ENCODE measurements at places on chromosomes 3 and 15.

- DNase-seq, result no peak
Measured at GRCh38 chr3:14522129-14522691, 17.9 kb downstream of the GRIP2 start.

DNA sequence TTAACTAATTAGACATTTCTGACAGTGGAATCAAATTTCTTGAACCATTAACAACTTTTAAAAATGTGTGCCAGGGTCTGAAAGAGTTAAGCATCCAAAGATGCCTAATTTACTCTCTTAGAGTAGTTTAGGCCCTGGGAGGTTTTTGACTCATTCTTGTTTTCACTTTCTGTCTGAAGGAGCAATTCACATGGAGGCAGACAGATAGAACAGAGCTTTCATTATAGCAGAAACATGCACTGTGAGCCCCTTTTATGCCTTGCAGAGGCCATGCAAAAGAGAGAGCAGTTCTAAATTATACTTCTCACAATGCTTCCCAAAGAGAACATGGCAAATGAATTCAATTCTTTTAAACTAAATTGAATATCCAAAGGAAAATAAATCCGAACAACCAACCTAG lies 554.8 kb downstream of the MFSD1 start:
- no peak for DNase-seq

GRCh38 chr15:82999905-83000671 lies 11.4 kb downstream of the C15orf40 start:
- peak; percentile 40 for DNase-seq

- DNase-seq, result no peak
Measured at GRCh38 chr15:31606931-31607497, 280.4 kb downstream of the KLF13 start.

DNA sequence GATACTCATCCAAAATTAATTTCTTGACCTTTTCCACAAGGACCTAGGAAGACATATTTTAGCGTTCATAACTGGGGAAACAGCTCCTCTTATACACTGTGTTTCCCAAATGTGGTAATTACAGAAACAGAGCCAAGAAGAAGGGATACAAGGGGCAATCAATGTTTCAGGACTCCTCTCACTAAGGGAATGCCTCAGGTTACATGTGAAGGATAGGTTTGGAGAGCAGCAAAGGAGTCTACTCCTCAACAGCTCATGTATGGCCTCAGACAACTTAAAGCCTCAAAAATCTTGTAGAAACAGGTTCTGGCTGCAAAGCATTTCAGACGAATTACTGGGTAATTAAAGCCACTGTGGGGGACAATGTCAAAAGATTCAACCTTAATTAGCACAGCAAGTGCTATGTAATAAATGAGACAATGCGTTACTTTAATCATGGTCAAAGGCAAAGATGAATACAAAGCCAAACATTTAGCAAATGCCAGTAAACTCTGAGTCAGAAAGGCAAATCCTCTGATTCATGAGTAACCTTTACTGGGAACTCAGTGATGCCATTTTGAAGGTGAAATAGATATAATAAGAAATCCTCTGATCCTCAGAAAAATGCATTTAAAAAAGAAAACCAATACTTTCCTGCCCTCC lies 1111.2 kb downstream of the TUSC7 start:
- DNase-seq, result no peak

GRCh38 chr3:184568924-184569829 lies 7.6 kb downstream of the EPHB3 start:
- DNase-seq, result peak; percentile 36

GRCh38 chr3:141100531-141101320 lies 49.6 kb downstream of the SPSB4 start:
- no peak for DNase-seq

GRCh38 chr15:83106994-83107840 lies at the start of gene TM6SF1:
TSS of gene TM6SF1 (plus strand) at chr15:83107645. CDS start at chr15:83107681, 36 bp downstream.
- DNase-seq, result peak; percentile 6

DNA sequence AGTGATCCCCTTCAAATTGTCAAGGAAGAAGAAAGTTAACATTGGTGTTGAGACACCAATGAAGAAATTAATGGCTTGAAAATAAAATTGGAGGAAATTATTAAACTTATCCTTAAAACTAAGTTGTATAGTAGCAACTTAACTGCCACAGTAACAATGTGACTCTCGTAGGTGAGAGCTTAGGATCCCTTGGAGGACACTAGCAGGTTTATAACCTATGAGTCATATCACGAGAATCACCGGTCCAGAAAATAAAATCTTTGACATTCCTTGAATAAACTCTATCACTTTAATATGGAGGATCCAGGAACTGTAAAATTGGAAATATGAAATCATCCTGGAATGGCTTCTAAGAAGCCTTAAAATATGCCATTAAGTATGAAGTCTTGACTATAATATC lies 2.1 kb downstream of the GHSR start:
- DNase-seq, result no peak

GRCh38 chr3:68972358-68972979 lies 40.1 kb upstream of the TAFA4 start:
- DNase-seq, result peak; percentile 69

GRCh38 chr3:89925976-89926375 lies 818.6 kb downstream of the EPHA3 start:
- DNase-seq, result no peak

- DNase-seq, result no peak
Measured at GRCh38 chr15:74453925-74454763, 6.8 kb downstream of the UBL7 start.

DNA sequence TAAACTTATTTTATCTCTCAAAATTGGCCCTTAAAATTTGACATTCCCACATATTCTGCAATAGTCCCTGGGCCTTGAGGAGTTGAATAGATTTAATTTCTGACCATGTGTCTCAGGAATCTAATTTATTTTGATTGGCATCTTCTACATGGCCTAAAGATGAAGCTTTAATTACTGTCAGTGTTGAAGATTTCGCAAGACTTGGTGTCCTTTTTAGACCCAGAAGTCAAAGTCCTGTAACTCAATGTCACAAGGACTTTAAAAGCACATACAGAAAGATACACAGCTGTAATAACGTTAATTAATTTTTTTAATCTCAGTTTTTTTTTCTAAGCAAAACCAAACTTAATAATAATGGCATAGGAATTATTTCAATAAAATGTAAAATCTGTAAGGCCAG lies 163.9 kb downstream of the SUCNR1 start:
- no peak for DNase-seq

DNA sequence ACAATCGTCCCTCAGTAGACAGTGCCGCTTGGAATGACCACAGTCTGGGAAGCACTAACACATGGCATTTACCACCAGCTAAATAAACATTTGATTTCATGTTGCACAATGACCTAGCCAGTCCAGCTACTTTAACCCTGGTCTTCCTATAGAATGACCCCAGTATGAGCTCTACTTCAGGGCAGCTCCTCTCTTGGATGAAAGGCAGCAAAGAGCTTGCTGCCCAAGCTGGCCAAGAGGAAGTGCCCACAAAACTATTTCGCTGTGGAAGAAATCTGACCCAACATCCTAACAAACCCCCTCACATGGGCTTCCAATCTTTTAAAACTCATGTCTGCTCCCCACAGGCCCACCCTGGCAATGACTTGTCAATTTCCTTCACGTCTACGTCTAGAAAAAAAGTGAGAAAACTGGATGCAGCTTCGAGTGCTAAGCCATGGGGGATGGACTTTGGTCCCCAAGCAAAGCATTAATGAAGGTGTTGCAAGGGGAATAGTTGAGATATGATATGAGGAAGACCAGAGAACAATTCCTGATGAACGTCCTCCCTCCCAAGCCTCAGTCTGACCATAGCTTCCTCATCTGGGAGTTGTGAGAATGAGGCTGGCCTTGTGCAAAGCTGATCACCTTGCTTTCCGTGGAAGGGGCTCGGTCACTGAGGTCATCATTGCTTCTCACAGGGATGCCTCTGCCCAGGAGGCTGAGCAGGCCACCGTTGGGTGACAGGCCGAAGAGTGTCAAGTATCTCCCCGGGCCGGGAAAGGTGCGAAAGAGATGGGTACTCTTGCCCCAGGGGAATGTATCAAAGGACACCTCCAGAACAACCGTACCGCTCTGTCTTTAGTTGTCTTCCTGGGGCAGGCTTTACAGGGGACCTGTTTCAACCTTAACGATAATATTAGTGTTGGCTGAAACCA lies 964 bp downstream of the SLC25A20 start:
- DNase-seq, result peak; percentile 9

GRCh38 chr3:43340403-43340802 lies 54.1 kb downstream of the SNRK start:
- no peak for DNase-seq

- DNase-seq, result no peak
Measured at GRCh38 chr15:43748376-43748775, 2.1 kb downstream of the PDIA3 start.

- DNase-seq, result no peak
Measured at GRCh38 chr3:53768478-53769459, 77.5 kb downstream of the CHDH start.

DNA sequence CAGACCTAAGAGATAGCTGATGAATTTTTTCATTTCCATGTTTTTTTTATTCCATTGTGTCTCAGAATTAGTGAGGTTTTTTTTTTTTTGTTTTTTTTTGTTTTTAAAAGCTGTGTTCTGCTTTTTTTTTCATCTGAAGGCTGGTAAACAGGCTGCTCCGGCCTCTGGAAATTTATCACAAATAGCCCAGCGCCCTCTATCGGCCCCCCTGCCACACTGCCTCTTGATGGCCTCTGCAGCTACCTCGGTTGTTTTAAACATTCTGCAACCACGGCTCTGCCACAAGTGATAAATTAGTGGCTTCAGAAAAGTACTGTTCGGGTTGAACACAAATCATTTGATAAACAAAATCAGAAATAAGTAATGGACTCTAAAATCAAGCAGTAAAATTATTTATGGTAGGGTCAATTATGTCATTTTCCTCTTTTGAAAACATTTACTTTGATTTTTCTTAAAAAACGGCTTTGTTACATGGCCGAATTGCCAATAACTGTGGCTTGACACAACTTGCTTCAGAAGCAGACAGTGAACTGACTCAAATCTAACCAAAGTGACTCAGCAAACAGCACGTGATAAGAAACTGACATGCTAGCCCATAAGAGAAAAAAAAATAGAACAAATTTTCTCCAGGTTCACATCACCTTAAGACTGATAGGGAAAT lies 87.8 kb downstream of the RSL24D1 start:
- peak; percentile 51 for DNase-seq

DNA sequence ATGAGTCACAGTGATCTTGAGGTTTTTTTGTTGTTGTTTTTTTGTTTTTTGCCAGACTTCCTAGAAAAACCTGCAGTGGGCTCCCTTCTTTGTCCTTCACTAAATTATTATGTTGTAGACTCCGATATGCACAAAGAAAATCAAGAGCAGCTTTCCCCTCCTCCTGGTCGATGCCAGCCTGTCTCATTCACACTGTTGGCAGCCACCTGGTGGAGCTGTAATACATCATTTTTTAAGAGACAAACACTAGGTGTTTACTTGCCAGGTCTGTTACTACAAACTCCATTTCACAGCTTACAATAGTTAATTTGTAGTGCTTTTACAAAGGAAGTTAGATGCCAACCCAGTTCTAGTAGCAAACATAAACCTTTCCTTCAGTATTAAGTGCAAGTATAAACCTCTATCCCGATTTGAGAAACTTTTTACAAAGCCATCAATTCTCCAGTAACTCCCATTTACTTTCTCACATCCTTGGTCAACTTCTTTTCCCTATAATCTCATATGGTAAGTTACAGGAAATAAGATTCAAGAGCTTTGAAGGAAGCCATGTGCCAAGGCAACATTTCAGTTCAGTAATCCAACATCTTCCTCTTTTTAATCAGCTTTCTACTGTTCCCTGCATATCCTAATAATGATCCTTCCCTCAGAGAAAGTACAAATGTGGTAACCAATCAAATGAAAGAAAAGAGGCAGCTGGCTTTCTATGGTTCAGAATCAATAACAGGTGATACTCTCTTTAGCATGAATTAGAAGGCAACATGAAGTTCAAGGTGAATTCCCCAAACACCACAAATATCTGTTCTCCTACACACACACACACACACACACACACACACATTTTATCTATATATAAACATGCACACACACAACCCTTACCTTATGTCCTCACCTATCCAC lies 14.0 kb downstream of the AAGAB start:
- peak; percentile 22 for DNase-seq

DNA sequence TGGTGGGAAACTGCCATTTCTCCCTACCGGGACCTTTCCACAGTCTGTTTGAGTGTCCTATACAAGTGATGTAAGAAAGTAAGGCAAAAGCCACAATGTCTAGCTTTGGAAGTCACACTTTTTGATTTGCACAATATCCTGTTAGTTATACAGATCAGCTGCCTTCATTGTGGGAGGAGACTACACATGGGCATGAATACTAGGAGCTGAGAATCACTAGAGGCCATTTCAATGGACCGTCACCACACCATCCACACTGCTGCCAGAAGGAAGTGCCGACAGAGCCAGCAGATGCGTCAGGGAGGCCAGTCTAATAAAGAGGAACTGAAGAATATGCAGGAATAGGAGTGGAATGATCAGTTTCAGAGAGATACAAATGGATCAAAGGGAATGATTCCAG lies 65.8 kb downstream of the SCN11A start:
- DNase-seq, result peak; percentile 88

- no peak for DNase-seq
Measured at GRCh38 chr15:60265057-60265456, 132.7 kb downstream of the ANXA2 start.

- no peak for DNase-seq
Measured at GRCh38 chr15:38928431-38928830, 363.8 kb upstream of the RASGRP1 start.

GRCh38 chr3:128502712-128503111 lies 9.7 kb upstream of the GATA2 start:
- no peak for DNase-seq

DNA sequence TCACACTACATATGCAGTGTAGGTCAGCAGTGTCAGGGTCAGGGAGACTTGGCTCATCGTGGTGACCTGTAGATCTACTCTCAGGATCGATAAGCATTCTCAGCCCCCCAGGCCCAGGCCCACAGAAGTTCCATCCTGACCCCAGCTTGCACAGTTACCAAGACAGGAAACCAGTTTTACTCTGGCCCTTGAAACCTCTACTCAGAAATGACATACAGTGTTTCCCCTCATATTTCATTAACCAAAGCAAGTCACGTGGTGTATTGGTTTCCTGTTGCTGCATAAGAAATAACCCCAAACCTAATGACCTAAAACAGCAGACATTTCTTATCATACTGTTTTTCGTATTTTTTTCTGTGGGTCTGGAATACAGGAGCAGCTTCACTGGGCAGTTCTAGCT lies 242.2 kb downstream of the SLCO3A1 start:
- peak; percentile 60 for DNase-seq

GRCh38 chr15:92166029-92166428 lies 227.7 kb upstream of the ST8SIA2 start:
- no peak for DNase-seq

DNA sequence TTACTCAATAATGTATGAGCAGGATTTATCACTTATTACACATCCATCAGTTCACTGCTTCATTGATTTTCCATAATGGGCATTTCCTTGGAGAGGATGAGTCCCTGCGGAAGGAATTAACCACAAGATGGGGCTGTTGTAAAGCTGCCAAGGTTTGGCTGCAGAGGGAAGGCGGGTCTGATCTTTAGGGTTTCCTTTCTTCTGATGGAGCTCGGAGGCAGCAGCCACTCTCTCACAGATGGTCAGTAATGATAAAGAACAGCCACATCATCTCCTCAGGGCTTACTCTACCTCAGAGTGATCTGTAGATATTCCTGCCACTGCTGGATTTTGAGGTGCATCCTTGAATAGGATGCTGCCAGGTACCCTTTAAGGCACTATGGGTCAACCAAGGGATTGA lies 115.2 kb downstream of the USP13 start:
- peak; percentile 20 for DNase-seq

- no peak for DNase-seq
Measured at GRCh38 chr15:99359769-99360168, 108.5 kb downstream of the LRRC28 start.

Measured in inflammatory macrophage treated with lipopolysaccharide for 1 hour (primary cell).